Skin of body (tissue), 3 donors: ENCODE measurements at places on chromosomes 4 and X. TPM values are rescaled to one million over a fixed set of nuclear protein-coding genes. Genes with fewer than 3 reads are reported as not detected.

ZMAT1 gene
- 2.8 TPM for total RNA-seq

DNA sequence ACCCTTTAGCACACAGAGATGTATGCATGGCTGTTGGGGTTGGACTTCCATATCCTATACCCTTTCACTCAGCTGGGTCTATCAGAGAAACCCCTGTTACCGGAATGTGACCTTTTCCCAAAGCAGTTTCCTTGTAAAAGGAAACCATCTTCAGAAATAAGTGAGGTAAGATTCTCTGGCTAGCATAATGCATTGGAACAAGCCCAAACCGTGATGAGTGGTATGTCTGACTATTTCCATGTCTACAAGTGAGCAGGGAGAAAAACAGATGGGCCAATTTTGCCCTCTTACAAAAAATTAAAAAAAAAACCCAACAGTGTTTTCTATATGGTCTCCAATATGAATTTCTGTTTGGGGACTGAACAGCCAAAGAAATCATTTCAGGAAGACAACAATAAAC is 283.9 kb downstream of the SMARCA1 start:
- no peak for DNase-seq

- no peak for DNase-seq
Observed at GRCh38 chr4:23083391-23083790, 390.7 kb downstream of the GBA3 start.

GRCh38 chr4:21888195-21888976 is 60.2 kb downstream of the KCNIP4 start:
- no peak for DNase-seq
